K562 (cell line): ENCODE measurements at places on chromosomes 12 and 14. TPM values are rescaled to one million over a fixed set of nuclear protein-coding genes. Genes with fewer than 3 reads are reported as not detected.

DNA sequence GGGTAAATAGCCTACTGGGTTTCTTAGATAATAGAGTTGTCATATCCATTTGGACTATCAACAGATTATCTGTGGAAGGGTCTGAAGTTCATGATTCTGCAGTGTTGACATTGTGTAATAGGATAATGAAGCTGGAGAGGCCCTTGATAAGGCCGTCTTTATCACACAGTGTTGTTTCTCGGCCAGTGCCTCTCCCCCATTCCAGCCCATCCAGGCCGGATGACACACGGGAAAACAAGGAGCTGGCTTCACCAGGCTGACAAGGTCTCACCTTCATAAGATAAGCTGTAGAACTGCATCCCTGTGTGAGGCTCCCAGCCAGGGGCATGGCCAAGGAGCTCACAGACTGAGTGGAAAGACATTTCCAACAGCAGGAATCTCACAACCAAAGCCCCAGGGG lies 8.7 kb upstream of the EML1 start:
- no peak for DNase-seq
- H3K4me1 ChIP-seq = no peaks in the 10 kb centered on the region
- no peak overlapping the region for H3K4me3 ChIP-seq
- no peaks in the 10 kb centered on the region for H3K36me3 ChIP-seq
- H3K27ac ChIP-seq = no peak overlapping the region
- peaks cover 23% of the 10 kb centered on the region for H3K27me3 ChIP-seq

- DNase-seq = peak; percentile 33
- H3K36me3 ChIP-seq = no peaks in the 10 kb centered on the region
- H3K27me3 ChIP-seq = no peaks in the 10 kb centered on the region
- H3K27ac ChIP-seq = peak overlapping the region; percentile 69; the same call in 2 of the 3 replicates
- peaks cover 21% of the 10 kb centered on the region for H3K4me1 ChIP-seq
These were observed 8.9 kb downstream of the RNASE11 start for GRCh38 chr14:20578784-20579502.

DNA sequence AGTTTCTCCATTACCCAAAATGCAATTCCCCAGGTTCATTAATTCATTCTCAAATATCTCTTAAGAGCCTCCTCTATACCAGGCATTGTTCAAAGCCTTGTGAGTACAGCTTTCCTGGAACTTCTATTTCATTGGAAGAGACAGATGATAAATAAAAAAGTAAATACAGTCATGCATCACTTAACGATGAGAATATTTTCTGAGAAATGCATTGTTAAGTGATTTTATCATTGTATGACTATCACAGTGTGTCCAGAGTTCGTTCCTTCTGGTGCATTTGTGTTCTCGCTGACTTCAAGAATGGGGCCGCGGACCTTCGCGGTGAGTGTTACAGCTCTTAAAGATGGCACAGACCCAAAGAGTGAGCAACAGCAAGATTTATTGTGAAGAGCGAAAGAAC lies 66.0 kb downstream of the ANO4 start:
- no peaks in the 10 kb centered on the region for H3K4me1 ChIP-seq
- no peak overlapping the region for H3K4me3 ChIP-seq
- H3K27ac ChIP-seq = no peak overlapping the region
- H3K27me3 ChIP-seq = no peaks in the 10 kb centered on the region
- no peak for DNase-seq

GRCh38 chr12:124143726-124144125 lies 151.2 kb upstream of the RFLNA start:
- H3K27me3 ChIP-seq = peaks cover 6% of the 10 kb centered on the region; the same call in 2 of the 3 replicates
- no peak overlapping the region for H3K4me3 ChIP-seq
- no peak overlapping the region for H3K27ac ChIP-seq
- no peak for DNase-seq
- no peaks in the 10 kb centered on the region for H3K36me3 ChIP-seq
- no peaks in the 10 kb centered on the region for H3K4me1 ChIP-seq

- no peak overlapping the region for H3K27ac ChIP-seq
- H3K4me3 ChIP-seq = no peak overlapping the region
- H3K4me1 ChIP-seq = peaks cover 10% of the 10 kb centered on the region
These were observed 201.5 kb upstream of the CAND1 start for GRCh38 chr12:67067453-67068203.

DNA sequence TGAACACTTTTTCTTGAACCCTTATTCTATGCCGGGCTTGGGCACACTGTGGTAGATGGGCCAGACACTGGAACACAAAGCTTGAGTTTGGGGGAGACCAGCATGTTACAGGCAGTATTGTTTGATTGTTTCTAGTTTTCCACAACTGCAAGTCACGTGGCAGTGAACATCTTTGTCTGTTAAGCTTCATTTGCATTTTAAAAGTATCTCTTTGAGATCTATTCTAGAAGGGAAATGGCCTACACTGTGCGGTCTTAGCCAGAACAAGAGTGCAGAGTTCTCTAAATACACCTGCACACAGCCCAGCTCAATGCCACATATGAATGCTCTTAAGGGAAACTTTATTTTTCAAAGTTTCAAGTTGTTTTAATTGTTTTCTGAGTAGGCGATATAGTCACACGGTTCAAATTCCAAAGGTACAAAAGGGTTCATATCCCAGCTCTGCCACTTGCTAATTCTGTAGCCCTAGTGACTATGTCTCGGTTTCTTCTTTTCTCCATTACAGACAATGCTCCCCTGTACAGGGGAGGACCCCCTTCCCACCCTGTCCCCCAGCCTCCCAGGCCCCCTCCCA lies 24.9 kb downstream of the RIN3 start:
- H3K4me1 ChIP-seq = no peaks in the 10 kb centered on the region
- H3K27ac ChIP-seq = no peak overlapping the region
- H3K27me3 ChIP-seq = no peaks in the 10 kb centered on the region
- no peak overlapping the region for H3K4me3 ChIP-seq
- no peaks in the 10 kb centered on the region for H3K36me3 ChIP-seq
- DNase-seq = no peak

DNA sequence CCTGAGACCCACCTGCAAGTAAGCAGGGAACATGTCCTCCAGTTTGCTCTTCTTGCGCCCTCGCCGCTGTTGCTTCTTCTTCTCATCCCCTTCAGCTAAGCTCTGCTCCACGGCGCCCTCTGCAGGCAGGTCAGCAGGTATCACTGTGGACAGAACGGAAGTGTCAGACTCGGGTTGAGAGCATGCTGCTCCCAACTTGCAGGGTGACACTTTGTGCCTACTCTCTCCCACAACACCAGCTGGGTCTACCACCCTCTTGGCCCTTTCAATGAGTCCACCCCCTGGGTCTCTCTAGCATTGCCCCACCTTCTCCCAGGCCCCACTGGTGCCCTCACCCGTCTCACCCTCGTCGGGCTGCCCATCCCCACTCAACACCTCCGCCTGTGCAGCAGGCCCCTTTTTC lies 16.7 kb downstream of the KMT2D start:
- H3K27me3 ChIP-seq = no peaks in the 10 kb centered on the region
- H3K27ac ChIP-seq = no peak overlapping the region
- no peaks in the 10 kb centered on the region for H3K4me1 ChIP-seq
- DNase-seq = peak; percentile 81
- H3K4me3 ChIP-seq = no peak overlapping the region

DNA sequence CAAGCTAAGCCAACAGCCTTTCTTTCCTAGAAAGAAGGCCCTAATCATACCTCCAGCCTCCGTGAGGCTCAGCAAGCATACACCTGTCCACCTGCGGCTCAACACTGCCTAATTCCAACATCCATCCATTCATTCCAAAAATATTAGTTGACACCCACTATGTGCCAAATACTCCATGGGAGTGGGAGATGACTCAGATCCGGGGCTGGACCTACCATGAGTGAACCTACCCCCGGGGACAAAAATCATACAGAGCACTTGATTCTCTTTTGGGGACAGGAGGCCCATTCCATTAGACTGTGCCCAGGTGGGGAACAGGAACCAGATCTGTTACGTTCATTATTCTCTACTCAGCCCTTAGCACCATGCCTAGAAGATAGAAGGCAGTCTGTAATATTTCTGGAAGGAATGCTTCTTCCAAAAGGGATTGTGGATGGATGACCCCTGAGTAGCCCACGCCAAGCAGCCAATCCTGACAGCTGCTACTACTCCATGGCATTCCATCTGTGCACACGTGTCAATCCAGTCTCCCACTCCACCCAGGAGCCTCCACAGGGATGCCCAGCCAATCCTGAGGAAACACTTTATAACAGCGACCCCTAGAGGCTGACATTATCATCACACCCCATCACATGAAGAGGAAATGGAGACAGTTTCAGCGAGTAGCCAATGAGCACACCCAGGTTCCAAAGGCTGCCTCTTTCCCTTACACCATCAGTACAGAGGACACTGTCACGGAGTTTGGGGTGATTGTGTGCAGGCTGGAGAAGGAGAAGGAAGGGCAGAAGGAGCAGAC lies 170.7 kb downstream of the ESRRB start:
- H3K27me3 ChIP-seq = peaks cover 2% of the 10 kb centered on the region; the same call in 1 of the 3 replicates
- no peak overlapping the region for H3K27ac ChIP-seq
- H3K4me3 ChIP-seq = no peak overlapping the region
- H3K4me1 ChIP-seq = no peaks in the 10 kb centered on the region

DNA sequence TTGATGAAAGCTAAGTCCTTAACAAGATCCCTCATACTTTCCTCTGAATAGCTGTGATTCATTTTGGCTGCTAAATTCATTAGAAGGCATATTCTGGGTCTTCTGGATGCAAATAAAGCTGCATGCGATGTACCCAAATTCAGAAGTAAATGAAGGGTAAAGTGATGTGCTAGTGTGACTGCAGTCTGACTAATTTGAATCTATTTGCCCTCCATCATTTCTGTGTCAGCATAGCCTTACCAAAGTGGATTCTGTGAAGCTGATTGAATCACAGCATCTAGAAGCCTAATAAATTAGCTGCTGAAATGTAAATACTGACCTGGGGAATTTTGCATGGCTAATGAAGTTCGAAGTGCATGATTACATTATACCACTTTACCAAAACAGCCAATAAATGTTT lies 162.2 kb downstream of the TPH2 start:
- H3K4me1 ChIP-seq = no peaks in the 10 kb centered on the region
- no peaks in the 10 kb centered on the region for H3K27me3 ChIP-seq
- DNase-seq = no peak
- no peaks in the 10 kb centered on the region for H3K36me3 ChIP-seq
- no peak overlapping the region for H3K27ac ChIP-seq

- H3K4me3 ChIP-seq = no peak overlapping the region
- no peak overlapping the region for H3K27ac ChIP-seq
- H3K27me3 ChIP-seq = no peaks in the 10 kb centered on the region
- H3K4me1 ChIP-seq = no peaks in the 10 kb centered on the region
- H3K36me3 ChIP-seq = no peaks in the 10 kb centered on the region
These were observed 26.5 kb downstream of the MANSC1 start for GRCh38 chr12:12323591-12323990.

GRCh38 chr14:36091096-36091495 lies 85.4 kb downstream of the PTCSC3 start:
- no peak overlapping the region for H3K4me3 ChIP-seq
- no peak overlapping the region for H3K27ac ChIP-seq
- no peaks in the 10 kb centered on the region for H3K27me3 ChIP-seq
- no peaks in the 10 kb centered on the region for H3K4me1 ChIP-seq
- peak; percentile 5 for DNase-seq
- no peaks in the 10 kb centered on the region for H3K36me3 ChIP-seq

- H3K4me1 ChIP-seq = no peaks in the 10 kb centered on the region
- H3K27ac ChIP-seq = no peak overlapping the region
- H3K4me3 ChIP-seq = no peak overlapping the region
- no peaks in the 10 kb centered on the region for H3K36me3 ChIP-seq
- DNase-seq = no peak
These were observed 118.3 kb downstream of the DAAM1 start for GRCh38 chr14:59306775-59307174.

- no peak overlapping the region for H3K4me3 ChIP-seq
- H3K4me1 ChIP-seq = no peaks in the 10 kb centered on the region
- H3K27ac ChIP-seq = no peak overlapping the region
- no peaks in the 10 kb centered on the region for H3K27me3 ChIP-seq
These were observed 97.9 kb upstream of the NUDT4 start for GRCh38 chr12:93279565-93280412.

DNA sequence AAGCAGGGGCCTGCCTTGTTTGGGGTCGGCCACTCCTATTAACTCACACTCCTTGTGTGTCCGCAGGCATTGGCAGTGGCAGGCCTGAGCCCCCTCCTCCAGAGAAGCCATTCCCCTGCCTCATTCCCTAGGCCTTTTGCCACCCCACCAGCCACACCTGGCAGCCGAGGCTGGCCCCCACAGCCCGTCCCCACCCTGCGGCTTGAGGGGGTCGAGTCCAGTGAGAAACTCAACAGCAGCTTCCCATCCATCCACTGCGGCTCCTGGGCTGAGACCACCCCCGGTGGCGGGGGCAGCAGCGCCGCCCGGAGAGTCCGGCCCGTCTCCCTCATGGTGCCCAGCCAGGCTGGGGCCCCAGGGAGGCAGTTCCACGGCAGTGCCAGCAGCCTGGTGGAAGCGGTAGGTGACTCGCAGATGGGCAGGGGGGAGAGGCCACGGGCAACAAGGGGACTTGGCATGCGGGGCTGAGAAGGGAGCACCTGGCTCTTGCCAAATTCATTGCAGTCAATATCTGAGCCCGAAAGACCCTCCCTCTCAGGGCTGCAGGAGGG lies 106.3 kb upstream of the FKBP4 start:
- H3K27me3 ChIP-seq = peaks cover 22% of the 10 kb centered on the region
- H3K36me3 ChIP-seq = no peaks in the 10 kb centered on the region
- H3K4me1 ChIP-seq = no peaks in the 10 kb centered on the region

- no peaks in the 10 kb centered on the region for H3K4me1 ChIP-seq
- H3K27me3 ChIP-seq = no peaks in the 10 kb centered on the region
- no peak overlapping the region for H3K4me3 ChIP-seq
- H3K27ac ChIP-seq = peak overlapping the region; percentile 56; the same call in 2 of the 3 replicates
These were observed 22.3 kb downstream of the ZFC3H1 start for GRCh38 chr12:71641390-71641789.

DNA sequence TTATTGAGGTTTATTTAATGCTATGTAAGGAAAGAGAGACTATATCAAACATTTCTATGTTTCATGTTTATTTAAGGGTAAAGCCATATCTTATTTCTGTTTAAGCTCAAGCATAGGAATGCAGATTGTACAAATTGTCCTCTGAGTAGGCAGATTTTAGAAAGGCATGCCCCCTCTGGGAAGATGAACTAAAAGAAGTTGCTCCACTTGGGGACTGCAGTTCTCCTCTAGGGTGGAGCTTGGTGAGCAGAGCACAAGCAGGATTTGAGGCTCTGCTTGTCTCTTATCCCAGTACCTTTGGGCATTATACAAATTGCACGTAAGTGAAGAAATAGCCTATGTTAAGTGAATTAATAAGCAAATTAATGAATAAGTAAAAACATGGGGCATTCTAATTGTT lies 96.2 kb upstream of the PDE3A start:
- H3K27me3 ChIP-seq = no peaks in the 10 kb centered on the region
- H3K4me3 ChIP-seq = no peak overlapping the region
- H3K27ac ChIP-seq = no peak overlapping the region
- no peaks in the 10 kb centered on the region for H3K36me3 ChIP-seq

GRCh38 chr12:78938341-78939084 lies 73.9 kb downstream of the SYT1 start:
- no peak for DNase-seq
- no peaks in the 10 kb centered on the region for H3K36me3 ChIP-seq
- H3K4me1 ChIP-seq = no peaks in the 10 kb centered on the region
- H3K27me3 ChIP-seq = no peaks in the 10 kb centered on the region

- no peaks in the 10 kb centered on the region for H3K27me3 ChIP-seq
- no peak overlapping the region for H3K27ac ChIP-seq
- H3K4me3 ChIP-seq = no peak overlapping the region
- H3K4me1 ChIP-seq = peaks cover 2% of the 10 kb centered on the region
These were observed 313.3 kb upstream of the SFSWAP start for GRCh38 chr12:131397493-131398181.

GRCh38 chr12:28938581-28939235 lies 210.4 kb upstream of the FAR2 start:
- no peaks in the 10 kb centered on the region for H3K27me3 ChIP-seq
- no peak for DNase-seq
- no peaks in the 10 kb centered on the region for H3K4me1 ChIP-seq

The PTCSC3 gene
- not detected in 2 replicates for total RNA-seq

The CLEC2A gene
- not detected in 2 replicates for total RNA-seq

The PIP4K2C gene
- 28.8 and 29.3 TPM in 2 replicates for total RNA-seq

The NKX2-1 gene
- total RNA-seq = 0.11 TPM in 1 of 2 replicates, not detected in the other

The HAL gene
- total RNA-seq = 0.20 TPM in 1 of 2 replicates, not detected in the other
